Progenitor cell of endocrine pancreas (in vitro differentiated cells): ENCODE measurements at places on chromosomes 7 and 10.

GRCh38 chr10:48573045-48573444 is 31.8 kb downstream of the ARHGAP22 start:
- DNase-seq: no peak
- H3K4me1 ChIP-seq: no peaks in the 10 kb centered on the region
- no peak overlapping the region for H3K4me3 ChIP-seq
- H3K27ac ChIP-seq: no peak overlapping the region
- no peaks in the 10 kb centered on the region for H3K36me3 ChIP-seq
- no peaks in the 10 kb centered on the region for H3K27me3 ChIP-seq

- H3K27ac ChIP-seq: no peak overlapping the region
- H3K4me3 ChIP-seq: no peak overlapping the region
- DNase-seq: no peak
- H3K36me3 ChIP-seq: no peaks in the 10 kb centered on the region
These were observed 127.2 kb upstream of the SP4 start for GRCh38 chr7:21300692-21301091.

DNA sequence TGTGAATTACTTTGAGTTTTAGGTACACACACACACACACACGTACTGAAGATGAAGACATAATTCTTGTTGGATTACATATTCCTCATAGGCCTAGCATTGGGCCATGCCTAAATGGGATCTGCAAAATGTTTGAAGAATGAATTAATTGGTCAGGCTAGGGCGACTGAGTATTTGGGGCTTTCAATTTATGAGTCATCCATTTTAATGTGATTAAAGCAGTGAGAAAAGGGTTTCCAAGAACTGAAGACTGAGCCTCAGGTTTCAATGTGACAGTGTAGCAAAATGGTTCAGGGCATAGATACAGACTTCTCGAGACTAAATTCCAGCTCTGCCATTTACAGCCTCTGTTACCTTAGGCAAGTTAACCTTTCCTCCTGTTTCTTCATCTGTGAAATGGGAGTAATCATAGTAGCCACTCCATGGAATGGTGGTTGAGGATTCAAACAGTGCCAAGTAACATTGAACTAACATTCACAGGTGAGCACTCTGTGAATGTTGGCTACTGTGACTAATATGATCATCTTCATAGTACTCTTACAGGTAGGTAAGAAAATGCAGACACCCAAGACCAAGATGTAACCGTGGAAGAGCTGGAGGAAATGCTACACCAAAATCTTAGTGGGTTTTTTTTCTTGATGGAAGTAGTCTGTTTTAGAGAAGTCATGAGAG is 7.6 kb downstream of the BPGM start:
- no peak for DNase-seq
- H3K4me1 ChIP-seq: peaks cover 8% of the 10 kb centered on the region
- no peaks in the 10 kb centered on the region for H3K36me3 ChIP-seq
- no peak overlapping the region for H3K4me3 ChIP-seq

DNA sequence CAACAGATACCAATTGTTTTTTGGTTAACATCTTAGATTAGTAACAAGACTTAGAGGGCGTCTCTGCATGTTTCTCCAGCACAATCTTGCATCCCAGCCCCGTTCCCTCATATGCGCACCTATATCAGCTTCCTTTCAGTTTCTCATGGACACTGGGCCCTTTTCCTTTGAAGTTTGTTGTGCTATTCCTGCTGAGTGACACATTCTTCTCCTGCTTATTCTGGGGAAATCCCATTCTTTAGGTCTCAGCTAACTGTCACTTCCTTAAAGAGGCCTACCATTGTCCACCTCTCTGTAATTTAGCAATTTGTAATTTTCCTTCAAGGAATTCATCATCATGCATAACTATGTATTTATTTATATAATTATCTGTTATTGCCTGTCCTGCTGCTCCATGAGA is 110.3 kb upstream of the STEAP1B start:
- no peaks in the 10 kb centered on the region for H3K36me3 ChIP-seq
- no peak for DNase-seq
- no peak overlapping the region for H3K4me3 ChIP-seq
- no peaks in the 10 kb centered on the region for H3K4me1 ChIP-seq
- H3K27me3 ChIP-seq: no peaks in the 10 kb centered on the region
- no peak overlapping the region for H3K27ac ChIP-seq

GRCh38 chr10:109393425-109393824 is 529.9 kb downstream of the XPNPEP1 start:
- no peak overlapping the region for H3K27ac ChIP-seq
- H3K4me1 ChIP-seq: no peaks in the 10 kb centered on the region
- DNase-seq: no peak
- no peak overlapping the region for H3K4me3 ChIP-seq
- H3K36me3 ChIP-seq: no peaks in the 10 kb centered on the region

DNA sequence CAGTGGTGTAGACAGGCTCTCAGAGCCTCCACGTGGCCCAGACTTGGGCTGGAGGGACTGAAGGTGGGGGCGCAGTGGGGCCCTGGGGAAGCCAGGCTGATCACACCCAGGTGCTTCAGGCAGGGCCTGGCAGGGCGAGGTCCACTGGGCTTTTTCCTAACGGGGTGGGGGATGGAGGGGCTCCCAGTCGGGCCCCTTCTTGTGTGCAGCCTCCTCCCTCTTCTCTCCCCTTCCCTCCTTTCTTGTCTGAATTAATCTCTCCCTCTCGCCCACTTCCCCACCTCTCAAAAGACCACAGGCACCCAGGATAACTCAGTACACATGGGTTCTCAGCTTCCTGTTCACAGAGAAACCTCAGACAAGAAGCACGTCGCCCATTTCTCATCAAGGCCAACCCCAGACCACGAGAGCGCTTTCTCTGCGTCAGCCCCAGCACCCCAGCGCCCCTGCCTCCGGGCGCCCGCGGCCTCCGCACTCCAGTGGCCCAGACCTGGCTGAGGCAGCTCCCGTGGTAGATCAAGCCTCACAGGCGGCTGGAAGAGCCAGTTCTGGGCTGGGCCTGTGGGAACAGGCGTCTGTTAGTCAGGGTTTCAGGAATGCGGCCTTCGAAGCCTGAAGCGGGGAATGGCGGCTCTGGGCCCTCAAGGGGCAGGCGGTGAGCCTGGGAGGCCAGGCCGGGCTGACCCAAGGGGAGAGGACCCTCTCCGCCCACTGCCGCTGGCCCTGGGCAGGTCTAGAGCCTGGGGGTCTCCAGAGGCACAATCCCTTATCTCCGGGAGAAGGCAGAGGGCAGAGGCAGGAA is 50.6 kb downstream of the PWWP2B start:
- H3K27me3 ChIP-seq: no peaks in the 10 kb centered on the region
- no peak overlapping the region for H3K4me3 ChIP-seq
- H3K27ac ChIP-seq: peak overlapping the region; percentile 37
- H3K4me1 ChIP-seq: peaks cover 4% of the 10 kb centered on the region

- no peaks in the 10 kb centered on the region for H3K27me3 ChIP-seq
- peaks cover 11% of the 10 kb centered on the region for H3K36me3 ChIP-seq
- DNase-seq: no peak
- no peak overlapping the region for H3K4me3 ChIP-seq
- H3K27ac ChIP-seq: peak overlapping the region; percentile 58
These were observed 34.4 kb downstream of the CSGALNACT2 start for GRCh38 chr10:43172645-43173044.

DNA sequence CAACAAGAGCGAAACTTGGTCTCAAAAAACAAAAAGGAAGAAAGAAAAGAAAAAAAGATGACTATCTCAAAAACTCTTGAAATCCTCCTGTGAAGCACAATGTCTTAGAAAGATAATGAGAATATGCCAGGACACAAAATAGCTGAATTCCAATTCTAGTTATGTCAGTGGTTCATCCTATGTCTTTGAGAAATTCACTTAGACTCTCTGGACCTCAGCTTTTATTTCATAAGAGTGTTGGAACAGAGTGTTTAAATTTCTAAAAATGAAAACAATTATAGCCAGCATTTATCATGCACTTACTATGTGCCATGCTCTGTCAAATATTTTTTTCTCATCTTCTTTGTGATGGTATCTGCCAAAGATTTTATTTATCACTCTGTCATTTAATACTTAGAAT is 13.3 kb upstream of the HYCC1 start:
- DNase-seq: no peak
- no peak overlapping the region for H3K4me3 ChIP-seq
- H3K4me1 ChIP-seq: no peaks in the 10 kb centered on the region
- peaks cover 6% of the 10 kb centered on the region for H3K27me3 ChIP-seq
- H3K36me3 ChIP-seq: no peaks in the 10 kb centered on the region
- H3K27ac ChIP-seq: no peak overlapping the region
